ENCODE measurements at places on chromosomes 3 and 15.

DNA sequence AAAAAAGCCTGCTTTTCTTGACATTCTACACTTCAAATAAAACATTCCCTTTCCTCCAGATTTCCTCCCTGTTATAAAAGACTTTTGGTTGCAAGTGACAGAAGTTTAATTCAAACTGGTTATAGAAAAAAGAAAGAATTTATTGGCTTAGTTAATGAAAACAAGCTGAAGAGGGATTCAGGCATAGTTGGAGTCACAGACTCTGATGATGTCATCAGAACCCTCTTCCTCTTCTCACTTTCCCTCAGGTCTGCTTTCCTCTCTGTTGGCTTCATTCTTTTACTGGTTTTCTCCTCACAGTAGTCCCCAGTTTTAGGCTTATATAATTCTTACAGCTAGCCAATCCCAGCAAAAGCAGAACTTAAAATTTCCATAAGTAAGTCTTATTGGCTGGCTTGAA, 32.0 kb upstream of the MBNL1 start:
- no peak for DNase-seq

- DNase-seq, result no peak
Observed at GRCh38 chr15:97881346-97881965, 79.0 kb upstream of the ARRDC4 start.

DNA sequence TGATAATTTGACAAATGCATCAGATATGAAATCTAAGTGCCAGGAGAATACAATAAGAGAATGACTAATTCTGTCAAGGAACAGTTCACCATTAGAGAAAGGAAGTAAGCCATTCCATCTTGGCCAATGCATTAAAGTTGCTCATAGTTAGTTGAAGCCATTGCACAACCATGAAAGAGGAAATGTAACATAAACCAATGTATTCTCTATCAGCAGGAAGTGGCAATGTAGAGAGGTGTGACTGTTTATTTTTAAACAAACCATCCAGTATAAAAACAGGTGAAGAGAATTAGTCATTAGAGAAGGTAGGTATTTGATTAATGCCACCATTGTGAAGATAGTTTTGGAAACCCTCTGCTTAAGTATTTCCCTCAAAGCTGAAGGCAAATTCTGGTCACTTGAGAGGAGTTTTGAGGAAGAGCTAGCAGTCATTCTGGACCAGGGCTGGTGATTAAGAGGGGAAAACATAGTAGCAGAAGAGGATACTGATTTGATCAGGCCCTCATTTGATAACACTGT, 10.7 kb upstream of the ANXA2 start:
- DNase-seq, result no peak

- DNase-seq, result no peak
Observed at GRCh38 chr3:125129512-125129997, 73.8 kb upstream of the HEG1 start.

- DNase-seq, result no peak
Observed at GRCh38 chr15:95624616-95625361, 705.7 kb upstream of the NR2F2 start.

GRCh38 chr3:51686512-51687215, 15.6 kb downstream of the TEX264 start:
- no peak for DNase-seq

DNA sequence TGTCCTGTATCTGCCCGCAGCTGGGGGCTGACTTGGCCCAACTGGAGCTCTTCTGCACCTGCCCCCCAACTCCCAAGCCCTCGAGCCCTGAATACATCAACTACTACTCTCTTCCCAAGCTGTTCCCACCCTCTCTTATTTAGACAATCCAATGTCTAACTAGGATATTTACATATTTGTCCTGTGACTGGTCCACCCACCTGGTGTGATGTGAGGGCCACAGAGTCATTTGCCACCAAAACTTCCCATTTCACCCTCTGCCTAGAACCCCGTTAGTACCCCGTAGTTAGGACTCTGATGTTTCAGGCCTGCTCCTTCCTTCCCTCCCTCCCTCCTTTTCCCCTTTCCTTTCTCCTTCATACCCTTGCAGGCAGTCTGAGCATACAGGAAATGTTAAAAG, 6.4 kb downstream of the CPLX3 start:
- DNase-seq, result no peak

DNA sequence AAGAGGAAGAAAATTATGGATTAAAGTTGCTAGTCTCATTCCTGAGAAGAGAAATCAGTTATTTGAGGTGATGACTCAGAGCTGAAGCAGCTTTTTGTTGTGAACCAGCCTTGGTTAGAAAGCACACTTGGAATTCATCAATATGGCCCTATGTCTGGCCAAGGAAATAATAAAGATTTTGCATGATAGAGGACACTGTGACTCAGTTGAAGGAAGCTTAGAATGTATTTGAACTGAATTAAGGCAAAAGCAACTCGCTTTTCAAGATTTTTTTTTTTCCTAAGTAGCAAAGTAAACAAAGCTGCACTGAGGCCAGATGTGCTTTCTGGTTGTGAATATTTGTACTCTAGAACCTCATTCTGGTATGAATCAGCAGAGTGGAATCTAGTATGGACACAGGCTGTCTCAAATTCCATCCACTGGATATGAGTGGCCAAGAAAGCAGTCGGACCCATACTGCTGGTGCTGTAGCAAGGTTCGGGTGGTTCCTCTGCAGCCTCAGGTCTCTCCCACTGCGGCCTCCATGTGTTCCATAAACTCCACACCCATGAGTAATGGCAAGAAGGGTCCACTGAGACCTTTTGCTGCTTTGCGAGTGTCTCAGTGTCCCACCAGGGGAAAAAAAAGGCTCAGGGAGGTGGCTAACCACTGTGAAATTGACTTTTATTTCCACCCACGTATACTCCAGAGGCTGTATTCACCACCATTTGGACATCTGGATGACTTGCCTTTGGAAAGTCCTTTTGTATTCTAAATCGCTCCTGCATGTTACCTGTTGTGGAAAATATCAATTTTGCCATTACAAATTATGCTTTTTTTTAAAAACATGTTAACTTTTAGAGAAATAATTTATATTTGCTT, 53.1 kb downstream of the TGFBR2 start:
- DNase-seq, result no peak

GRCh38 chr15:70687482-70687881, 75.9 kb downstream of the UACA start:
- no peak for DNase-seq

DNA sequence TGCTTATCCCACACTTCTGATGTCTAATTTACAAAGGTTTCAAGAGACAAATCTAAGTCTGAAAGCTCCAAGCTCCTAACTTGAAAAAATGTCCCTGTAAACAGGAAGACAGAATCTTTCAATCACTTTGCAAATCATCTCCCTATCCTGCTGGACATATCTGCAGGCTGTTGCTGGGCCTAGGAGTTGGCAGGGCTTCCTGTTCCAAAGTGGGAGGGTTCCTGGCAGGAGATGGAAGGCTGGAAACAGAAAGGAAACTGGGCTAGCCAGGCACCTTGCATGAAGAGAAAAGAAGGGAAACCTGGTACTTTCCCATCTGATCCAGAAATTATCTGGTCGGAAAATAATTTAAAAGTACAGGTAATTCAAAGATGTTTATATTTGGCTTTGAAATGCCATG, 227.3 kb upstream of the IL12A start:
- DNase-seq, result no peak

GRCh38 chr3:122535964-122536631, 21.4 kb upstream of the KPNA1 start:
- DNase-seq, result no peak

GRCh38 chr3:141348837-141349236, 19.5 kb upstream of the ZBTB38 start:
- DNase-seq, result no peak

- DNase-seq, result no peak
Observed at GRCh38 chr3:152785051-152785450, 49.9 kb upstream of the P2RY1 start.

- no peak for DNase-seq
Observed at GRCh38 chr3:58101499-58102389, 93.5 kb downstream of the FLNB start.

DNA sequence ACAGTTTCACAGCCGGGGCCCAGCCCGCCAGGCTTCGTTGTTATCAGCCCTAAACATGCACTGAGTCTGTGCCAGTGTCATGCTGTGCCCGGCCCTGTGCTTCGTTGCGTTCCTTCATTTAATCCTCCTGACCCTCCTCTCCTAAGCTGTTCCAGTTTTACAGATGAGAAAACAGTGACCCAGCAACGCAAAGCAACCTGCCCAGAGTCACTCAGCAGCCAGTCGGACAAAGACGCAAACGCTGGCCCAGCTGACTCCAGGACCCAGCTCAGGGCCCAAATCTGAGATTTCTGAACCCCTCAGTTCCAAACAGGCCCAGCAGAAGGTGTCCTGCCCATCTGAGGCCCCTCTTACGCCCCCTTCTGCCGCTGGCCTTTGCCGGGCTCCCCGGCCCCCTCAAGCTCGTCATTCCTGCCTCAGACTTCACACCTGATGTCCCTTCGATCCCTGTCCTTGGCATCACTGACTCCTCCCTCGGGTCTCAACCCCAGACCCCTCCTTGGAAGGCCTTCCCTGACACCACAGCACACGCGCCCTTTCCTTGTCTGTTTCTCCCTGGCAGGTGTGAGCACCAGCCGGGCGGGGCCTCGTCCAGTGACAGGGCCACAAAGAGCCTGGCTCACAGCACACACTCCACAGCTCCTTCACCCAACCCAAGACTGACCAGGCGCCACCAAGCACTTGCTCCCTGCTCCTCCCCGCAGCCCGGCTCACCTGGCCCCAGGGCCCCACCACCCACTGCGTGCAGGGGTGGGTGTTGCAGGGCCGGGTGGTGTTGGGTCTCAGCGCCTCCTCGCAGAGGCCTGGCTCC, 48.1 kb downstream of the ADAMTS7 start:
- DNase-seq, result no peak

GRCh38 chr3:110687138-110687537, 384.5 kb upstream of the NECTIN3 start:
- DNase-seq, result no peak

- DNase-seq, result no peak
Observed at GRCh38 chr15:78050441-78050809, 27.1 kb downstream of the TBC1D2B start.

DNA sequence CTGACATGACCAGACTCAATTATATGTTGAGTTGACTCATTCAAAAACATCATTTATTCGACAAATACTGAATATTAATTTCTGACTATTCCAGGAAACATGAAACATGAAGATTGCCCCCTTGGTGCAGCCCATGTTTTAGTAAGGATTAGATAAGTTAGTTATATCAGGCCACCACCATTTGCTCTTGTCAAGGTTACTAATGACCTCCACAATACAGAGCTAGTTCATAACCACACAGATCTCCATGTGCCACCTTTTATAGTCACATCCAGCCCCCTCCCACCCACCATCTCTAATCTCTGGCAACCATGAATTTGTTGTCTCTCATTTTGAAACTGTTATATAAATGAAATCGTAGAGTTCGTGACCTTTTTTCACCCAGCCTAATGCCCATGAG, 15.7 kb downstream of the KLHL18 start:
- no peak for DNase-seq

GRCh38 chr3:170593634-170594033, 7.8 kb upstream of the SLC7A14 start:
- no peak for DNase-seq
